ENCODE measurements at places on chromosomes 7 and 10. TPM values are rescaled to one million over a fixed set of nuclear protein-coding genes. Genes with fewer than 3 reads are reported as not detected.

TMEM229A gene
- not detected for polyA plus RNA-seq

VENTX gene
- not detected for polyA plus RNA-seq

GRCh38 chr10:4278186-4278585 lies 493.2 kb upstream of the KLF6 start:
- no peak for DNase-seq

DNA sequence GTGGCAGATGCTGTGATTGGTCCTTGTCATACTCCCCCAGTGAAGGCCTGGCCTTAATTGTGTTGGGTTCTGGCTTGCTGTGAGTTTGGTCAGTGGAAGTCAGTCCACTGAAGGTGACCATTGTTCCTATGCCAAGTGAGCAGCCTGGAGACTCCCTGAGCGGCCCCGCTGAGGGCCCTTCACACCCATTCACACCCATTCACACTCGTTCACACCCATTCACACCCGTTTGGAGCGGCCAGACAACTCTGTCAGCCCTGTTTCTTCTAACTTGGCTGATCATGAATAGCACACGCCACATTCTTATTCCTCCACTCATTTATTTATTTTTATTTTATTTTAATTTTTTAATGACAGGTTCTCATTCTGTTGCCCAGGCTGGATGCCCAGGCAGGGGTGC lies 61.5 kb downstream of the C10orf120 start:
- DNase-seq, result no peak
